ENCODE measurements at places on chromosomes 7 and 10.

DNA sequence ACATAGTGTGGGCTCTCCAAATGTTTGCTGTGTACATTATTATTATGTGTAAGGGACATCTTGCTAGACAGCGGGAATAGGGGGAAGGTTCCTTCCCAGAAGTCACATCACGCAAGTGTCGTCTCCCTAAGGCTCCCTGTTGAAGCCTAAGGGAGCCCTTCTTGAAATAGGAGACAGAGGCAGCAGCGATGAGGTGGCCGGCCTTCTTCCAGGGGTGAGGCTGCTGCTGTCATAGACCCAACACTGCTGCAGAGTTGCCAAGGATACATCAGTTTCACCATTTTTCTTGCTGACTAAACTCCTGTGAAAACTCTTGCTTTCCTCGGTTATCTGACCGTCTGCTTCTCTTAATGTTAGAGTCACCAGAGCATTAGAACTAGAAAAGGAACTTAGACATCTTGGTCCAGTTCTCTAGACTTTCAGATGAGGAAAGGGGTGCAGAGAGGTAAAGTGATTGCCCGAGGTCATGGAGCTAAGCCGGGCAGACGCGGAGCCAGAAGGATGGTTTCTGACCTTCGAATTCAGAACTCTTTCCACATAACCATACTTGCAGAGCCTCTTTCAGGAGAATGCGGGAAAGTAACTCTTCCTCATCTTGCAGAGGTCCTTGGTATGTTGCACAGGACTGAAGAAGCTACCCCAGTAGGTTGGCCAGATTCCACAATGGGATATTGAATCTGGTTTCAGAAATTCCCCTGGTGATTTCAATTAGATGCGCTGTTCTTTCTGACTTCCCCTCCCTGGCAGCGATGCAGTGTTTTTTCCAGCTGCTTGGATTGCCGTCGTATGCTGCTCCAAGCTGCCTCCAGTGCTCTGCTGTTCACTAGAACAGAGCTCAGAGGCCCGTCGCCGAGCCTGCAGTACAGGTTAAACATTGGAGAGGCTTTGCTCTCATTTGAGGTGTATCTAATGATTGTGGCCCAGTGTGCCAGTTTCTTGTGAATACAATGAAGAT is 217.1 kb downstream of the CAMK1D start:
- DNase-seq: no peak

- DNase-seq: no peak
Observed at GRCh38 chr7:134900166-134900982, 85.9 kb upstream of the AGBL3 start.

- no peak for DNase-seq
Observed at GRCh38 chr7:520503-521161, 986 bp upstream of the PDGFA start.

- DNase-seq: no peak
Observed at GRCh38 chr7:40674316-40674715, 539.5 kb downstream of the SUGCT start.
